ENCODE measurements at places on chromosomes 1 and 21.

DNA sequence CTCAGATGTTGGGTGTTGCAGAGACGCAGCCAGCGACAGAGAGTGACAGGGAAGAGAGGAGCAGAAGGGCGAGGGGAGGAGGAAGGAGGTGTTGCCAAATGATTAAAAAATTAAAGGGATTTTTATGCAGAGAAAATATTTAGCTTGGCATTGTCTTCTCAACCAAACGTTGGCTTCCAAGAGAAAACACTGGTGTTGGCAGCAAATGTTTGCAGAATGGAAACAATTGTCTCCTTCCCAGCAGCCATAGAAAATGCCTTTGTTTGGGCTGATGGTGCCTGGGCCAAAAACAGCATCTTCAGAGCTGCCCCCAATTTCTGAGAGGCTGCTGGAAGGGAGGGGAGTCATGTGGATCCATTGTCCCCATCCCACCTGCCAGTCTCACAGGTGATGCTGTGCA is 29.7 kb upstream of the GRIK3 start:
- no peak for DNase-seq

DNA sequence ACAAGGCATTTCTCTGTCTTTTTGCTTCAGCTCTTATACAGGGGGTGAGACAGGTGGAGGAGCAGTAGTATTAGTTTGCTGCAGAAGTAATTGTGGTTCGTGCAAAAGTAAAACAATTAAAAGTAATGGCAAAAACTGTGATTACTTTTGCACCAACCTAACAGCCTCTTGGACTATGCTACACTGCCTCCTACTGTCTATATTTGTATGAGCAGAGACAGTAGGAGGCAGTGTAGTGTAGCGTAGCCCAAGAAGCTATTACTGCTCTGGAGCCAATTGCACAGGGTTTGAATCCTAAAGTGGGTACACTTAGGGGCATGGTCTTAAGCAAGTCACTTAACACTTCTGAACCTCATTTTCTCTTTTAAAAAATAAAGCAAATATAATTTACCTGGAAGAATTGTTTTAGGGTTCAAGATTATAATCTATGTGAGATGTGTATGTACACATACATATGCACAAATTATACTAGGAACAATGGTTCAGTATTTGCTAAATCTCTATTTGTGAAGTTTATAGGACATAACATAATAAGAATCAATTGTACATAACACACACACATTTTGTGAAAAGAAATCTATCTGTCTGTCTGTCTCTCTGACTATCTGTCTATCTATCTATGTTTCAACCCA is 103.8 kb downstream of the BRINP3 start:
- DNase-seq: no peak

DNA sequence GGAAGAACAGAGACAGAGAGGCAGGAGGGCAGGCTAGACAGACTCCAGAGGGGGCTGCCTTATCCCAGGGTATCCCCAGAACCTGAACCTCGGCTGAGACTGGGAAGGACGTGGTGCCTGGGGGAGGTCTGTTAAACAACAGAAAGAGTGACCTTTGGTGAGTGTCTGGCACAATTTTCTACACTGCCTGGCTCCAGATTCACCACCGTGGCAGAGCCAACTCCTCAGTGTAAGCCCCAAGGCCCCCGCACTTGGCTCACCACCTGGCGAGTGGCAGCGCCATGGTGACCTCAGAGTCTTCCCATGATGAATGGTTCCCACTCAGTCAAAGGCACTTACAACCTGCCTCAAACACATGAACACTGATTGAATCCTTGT is 6.5 kb downstream of the RD3 start:
- no peak for DNase-seq

DNA sequence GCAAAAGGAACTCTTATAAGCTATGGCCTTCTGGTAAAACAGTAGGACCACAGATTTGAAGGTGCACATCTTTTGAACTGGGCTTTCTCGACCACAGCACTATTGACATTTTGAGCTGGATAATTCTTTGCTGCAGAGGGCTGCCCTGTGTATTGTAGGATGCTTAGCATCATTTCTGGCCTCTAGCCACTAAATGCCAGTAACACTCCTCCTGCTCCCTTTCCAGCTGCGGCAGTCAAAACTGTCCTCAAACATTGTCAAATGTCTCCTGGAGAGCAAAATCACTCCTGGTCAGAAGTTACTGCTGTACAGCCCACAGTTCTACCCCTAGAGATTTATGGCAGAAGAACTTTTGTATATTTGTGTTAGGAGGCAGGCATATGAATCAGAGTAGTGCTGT is 836.7 kb downstream of the PLA2G4A start:
- DNase-seq: no peak

DNA sequence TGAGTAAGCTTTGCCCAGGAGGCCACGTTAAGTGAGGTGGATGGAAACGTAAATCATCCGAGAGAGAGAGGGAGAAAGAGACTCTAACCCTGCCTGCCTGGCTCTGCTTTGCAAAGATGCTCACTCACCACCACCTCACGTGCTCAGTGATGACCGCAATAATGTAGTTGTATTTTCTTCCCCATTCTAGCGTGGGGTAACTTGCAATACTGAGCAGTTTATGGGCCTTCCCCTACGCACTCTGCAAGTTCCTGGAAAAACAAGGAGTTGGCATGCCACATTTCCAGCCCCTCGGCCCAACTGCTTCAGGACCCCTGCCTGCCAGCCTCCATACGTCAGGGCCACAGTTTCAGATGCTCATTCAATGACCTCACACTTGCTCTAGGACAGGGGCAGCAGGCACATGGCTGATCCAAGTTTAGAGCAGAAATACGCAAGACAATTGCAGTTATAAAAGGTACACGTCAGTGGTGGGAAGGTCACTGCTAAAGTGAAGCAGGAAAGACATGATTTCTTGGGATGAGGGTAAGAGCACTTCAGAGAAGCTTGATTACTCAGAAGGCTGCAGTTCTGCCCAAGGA is 112.5 kb upstream of the RAB4A start:
- no peak for DNase-seq

GRCh38 chr1:3893190-3893589 is 6.9 kb downstream of the C1orf174 start:
- DNase-seq: no peak

DNA sequence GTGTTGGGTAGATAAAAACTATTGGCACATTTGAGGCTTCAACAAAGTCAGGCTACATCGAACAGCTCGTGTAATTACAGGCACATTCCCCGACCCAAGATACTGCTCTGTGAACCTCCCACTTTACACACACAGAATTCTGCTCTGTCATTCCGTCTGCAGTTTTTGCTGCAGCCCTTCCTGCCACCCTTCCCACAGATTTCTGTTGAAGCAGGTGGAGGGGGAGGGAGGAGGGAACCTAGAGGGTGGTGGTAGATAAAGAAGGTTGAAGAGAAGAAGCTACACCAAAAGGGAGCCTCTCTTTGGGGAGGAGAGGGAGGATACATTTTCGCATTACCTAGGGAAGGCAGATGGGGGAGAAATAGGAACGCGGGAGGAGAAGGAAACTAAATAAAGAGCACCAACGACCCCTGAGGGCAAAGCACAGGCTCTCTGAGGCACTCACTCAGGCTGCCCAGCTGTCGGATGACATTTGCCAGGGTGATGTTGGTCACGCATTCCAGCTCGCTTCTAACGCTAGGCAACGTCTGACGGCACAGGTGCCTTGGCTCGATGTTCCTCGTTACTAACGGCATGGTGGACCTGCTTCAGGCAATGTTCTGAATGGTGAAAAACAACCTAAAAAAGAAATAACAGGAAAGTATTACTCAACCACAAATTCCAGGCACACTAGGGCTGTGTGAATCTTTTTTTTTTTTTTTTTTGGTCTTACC is 36.0 kb downstream of the GPR3 start:
- no peak for DNase-seq

DNA sequence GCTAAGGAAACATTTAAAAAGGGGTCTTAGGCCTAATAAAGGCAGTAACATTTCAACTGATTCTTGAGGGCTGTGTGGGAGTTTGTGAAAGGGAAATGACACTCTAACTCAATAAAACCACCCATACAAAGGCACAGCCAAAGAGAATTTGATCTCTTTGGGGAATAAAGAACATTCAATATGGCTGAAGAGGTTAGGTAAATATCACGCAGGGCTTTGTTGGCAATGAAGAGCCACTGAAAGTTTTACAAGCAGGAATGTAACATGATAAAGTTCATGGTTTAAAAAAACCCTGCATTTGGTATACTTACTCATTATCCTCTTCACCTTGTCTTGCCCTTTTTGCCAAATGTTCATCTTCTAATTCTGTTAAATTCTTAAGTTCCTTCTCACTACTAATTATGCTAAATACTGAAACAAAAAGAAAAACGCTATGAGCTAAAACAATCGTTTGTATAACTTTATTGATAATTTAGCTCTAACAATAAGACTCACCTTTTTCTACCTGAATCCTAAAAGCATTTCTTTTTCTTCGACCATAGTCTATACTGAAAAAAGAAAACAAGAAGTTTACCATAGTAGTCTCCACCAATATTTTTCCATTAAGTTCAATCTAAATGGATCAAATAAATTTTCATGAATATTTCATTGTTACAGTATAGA is 12.5 kb downstream of the NVL start:
- DNase-seq: no peak

- DNase-seq: no peak
Observed at GRCh38 chr1:206698011-206698410, 13.3 kb downstream of the MAPKAPK2 start.

DNA sequence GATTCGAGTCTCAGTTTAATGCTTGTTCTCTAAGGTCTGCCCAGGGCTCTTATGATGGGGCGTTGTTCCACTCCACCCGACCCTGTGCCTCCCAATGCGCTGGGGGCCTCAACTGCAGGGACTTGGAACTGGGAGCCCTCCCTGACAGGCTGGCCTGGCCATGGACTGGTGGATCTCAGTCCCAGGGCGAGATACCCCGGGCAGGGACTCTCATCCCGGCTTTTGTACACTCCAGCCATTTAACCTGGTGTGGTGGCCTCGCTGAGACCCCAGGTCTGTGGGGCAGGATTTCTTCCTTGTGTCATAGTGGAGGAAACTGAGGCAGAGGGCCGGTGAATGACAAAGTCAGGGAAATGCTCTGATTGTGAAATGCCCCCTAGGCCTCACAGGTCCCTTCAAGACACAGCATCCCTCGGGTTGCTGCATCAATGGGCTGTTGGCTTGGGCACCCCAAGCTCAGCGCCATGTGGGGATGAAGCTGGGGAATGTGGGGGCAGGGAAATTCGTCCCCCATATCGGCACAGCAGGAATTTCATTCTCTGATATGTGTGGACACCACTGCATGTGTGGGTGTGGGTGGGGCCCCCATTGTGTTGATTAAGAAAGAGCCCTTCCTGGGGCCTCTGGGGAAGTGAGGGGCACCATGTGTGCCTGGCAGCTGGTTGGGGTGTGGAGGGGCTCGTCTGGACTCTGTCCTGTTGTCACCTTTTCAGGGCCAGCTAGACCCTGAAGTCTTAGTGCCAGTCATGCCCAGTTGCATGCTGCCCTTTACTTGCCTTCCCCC is 19.9 kb upstream of the ZNF678 start:
- no peak for DNase-seq

GRCh38 chr21:41219498-41220207 is 51.7 kb downstream of the BACE2 start:
- DNase-seq: no peak

DNA sequence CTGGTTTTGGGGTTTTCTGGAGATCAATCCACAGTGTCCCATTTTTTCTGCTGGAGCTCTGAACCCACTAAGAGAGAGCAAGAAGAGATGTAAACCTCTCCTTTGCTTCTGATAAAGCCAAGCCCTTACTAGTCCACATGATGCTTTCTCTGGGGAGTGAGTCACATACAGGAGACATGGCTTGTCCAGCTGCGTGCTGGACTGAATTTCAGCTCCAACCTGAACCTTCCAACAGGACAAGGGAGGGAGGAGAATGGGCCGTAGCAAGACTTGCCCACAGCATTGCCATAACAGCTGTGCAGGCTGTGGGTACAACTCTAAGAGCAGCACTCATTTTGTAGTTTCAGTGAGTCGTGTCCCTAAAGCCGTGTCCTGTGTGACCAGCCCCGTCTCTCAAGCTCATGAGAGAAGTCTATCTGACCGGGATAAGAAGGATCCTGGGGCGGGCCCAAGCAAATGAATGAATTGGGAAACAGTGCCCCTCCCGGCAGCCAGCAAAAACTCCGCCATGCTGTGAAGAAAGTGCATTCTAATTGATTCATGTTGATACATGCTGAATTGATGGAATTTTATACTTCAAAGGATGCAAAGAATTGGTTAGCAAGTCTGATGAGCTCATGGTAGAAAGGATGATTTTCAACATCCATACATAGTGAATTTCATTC is 195.2 kb downstream of the GABPA start:
- DNase-seq: no peak

- DNase-seq: no peak
Observed at GRCh38 chr1:84073266-84073665, 70.8 kb upstream of the PRKACB start.

GRCh38 chr1:39566441-39567137 is 10.0 kb downstream of the PABPC4 start:
- no peak for DNase-seq

DNA sequence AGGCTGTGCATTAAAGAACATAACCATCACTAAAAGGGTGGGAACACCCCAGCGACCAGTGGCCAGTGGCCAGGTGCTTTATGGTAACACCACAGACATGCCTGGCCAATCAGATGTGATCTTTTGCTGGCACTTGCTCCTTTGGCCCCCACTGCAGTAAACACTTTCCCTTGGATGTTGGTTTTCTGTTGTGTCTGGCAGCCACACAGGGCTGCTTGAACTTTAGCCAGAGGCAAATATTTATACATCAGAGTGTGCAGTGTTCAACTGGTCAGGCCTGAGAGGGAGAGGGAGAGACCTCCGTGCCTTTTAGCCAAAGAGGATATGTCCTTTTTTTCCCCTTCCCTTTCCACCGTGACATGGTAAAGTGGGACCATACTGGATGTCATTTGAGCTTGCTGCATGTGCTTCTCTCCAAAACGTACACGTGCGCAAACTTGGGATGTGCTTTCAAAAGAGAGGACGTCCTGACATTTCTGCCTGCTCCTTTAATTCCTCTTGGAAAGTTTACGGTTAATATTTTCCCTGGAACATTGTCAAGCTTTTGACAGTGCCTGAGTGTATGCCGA is 101.2 kb downstream of the NFIA start:
- no peak for DNase-seq

GRCh38 chr1:31428436-31429221 is 15.6 kb downstream of the SERINC2 start:
- DNase-seq: no peak

DNA sequence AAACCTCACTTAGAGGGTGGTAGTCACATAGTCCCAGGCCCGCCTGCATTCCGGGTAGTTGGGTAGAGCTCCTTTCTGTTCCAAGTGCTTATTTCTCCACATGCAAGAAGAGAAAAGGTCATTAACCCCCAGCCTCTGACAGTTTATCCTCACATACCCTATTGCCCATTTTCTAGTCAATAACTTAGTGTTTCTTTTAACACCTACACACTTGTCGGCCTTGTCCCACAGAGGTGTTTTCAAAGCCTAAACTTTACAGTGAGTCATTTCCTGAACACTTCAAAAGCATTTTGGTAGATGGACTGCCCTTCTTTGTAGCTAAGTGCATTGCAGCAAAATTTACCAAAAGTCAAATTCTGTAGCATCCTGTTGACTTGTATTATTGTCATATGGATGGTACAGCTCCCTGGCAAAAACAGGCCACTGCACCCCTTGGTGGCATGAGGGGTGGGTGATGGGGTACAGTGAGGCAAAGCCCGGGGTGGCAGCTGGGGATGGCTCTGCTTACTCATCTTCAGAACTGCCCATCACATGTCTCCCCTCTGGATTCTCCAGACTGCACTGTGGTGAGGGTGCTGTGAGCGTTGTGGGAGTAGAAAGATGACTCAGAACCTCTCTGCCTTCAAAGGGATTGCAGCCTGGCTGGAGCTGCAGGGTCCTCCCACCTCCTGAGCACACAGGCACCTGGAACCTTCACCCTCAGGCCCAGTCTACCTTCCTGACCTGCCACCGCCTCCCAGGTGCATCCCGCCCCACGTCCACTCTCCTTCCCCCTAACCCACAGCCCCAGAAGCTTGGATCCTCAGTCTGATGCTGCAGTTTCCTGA is 45.8 kb upstream of the DMRTB1 start:
- peak; percentile 45 for DNase-seq
